ENCODE measurements at places on chromosomes 5 and 9.

DNA sequence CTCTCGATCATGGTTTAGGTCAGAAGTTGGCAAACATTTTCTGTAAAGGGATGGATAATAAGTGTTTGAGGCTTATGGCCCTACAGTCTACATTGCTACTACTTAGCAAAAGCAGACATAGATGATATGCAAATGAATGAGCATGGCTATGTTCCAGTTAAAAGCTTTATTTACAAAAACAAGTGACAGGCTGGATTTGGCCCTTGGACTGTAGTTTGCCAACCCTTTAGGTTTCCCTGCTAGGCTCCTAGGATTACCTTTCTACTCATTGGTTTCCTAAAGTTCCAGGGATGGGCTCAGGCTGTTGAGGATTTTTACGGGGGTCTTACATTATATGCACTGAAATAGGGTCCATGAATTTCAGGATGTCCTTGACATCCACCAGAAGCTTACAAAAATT is 57.5 kb downstream of the GPR21 start:
- no peak for DNase-seq

- DNase-seq: no peak
Measured at GRCh38 chr5:58543723-58544122, 39.2 kb upstream of the RAB3C start.

- DNase-seq: no peak
Measured at GRCh38 chr9:78396087-78396486, 99.2 kb downstream of the PSAT1 start.

DNA sequence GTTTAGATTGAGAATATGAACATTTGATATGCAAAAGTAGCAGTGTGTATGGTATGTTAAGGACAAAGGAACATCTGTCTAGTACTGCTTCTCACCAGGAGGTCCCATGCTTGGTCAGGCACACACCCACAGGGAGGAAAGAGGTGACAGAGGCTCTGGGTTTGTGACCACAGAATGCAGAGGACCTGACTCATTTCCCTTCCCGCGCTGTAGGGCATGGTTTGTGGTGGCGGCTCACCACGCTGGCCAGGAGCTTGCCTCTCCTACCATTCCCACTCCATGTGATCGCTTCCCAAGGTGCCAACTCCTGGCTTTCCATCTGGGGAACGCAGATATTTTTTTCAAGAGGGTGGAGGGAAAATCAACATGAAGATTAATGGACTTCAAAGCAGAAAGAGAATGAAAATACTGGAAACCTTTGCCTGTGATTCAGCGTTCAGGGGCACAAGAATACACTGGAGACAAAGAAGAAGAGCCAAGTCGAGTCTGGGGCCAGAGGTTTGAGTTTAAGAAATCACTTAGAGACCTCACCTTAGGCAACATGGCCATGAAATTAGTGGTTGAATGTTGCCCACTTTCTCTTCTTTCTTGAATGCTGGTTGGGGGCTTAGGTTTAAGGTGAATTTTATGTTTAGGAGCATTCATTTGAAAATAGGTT is 477.8 kb downstream of the CCDC171 start:
- no peak for DNase-seq

- no peak for DNase-seq
Measured at GRCh38 chr5:15615859-15616258, 115.9 kb downstream of the FBXL7 start.

DNA sequence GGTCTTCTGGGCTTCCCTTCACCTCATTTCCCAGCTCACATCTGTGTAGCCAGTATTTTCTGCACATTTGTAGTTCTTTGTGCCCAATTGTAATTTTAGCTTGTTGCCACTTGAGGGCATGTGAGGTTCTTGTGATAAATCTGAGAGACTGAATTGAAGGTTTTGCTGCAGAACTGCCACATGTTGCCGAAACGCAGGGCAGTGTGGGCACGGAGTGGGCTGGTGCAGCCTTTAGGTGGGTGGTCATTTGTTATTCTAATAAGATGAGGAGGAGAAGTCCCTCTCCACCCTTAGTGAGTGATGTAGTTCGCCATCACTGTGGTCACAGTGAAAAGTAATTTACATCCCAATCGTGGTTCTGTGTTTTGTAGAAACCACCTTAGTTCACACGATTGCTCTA is 21.2 kb downstream of the OTULIN start:
- DNase-seq: no peak

DNA sequence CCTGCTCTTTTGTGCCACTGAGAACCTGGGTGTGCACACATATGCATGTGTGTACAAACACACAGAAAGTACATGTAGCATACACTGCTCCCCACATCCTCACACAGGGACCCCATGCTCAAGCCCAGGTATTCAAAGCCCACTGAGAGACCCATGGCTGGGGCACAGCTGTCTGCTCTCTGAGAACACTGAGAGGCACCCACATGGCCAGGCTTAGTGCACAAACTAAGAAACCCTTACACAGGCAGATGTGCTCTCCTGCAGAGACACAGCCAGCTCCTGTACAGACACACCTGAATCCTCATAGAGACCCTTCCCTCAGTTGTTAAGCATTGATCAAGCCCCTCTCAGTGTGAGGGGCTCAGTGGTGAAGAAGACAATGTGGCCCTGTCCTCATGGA is 92.5 kb downstream of the CACNA1B start:
- DNase-seq: no peak

GRCh38 chr9:136844761-136845464 is 2.6 kb downstream of the AJM1 start:
- DNase-seq: peak; percentile 61

GRCh38 chr5:65750938-65751337 is 28.9 kb downstream of the NLN start:
- DNase-seq: no peak

GRCh38 chr5:171562822-171563221 is 143.4 kb downstream of the FGF18 start:
- no peak for DNase-seq

GRCh38 chr9:23686257-23686656 is 139.8 kb downstream of the ELAVL2 start:
- no peak for DNase-seq

DNA sequence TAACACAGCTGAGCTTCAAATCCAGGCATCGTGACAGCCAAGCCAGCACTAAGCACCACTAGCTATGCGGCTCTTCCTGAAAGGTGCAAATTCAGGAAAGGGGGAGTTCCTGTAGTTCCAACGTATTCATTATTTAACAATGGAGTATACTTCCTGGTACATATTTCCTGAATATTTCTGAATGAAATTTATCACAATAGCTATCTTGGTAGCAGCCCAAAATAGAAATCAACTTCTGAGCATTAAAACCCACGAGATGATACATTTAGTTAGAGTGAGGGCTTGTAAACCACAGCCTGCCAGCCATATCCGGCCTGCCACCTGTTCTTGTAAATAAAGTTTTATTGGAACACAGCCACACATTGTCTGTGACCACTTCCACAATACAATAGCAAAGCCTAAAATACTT is 109.7 kb upstream of the RETREG1 start:
- DNase-seq: no peak

DNA sequence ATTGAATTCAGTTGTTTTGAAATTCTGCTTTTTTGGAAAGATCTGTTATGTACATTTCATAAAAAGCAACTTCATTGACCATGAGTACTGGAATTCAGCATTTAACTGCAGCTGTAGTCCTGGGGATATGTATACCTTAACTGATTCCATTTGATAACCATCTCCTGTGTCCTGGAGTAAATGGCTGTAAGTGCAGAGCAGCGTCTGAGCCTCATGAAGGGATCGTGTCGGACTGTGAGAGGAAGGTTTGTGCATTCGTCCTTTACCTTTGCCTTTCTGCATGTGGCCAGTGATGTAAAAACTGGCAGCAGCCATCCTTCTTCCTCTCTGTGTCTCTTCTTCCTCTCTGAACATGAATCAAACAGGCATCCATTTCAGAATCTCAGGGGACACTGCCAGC is 287.2 kb downstream of the FANCC start:
- DNase-seq: no peak

- DNase-seq: no peak
Measured at GRCh38 chr5:68215898-68216244, 315 bp downstream of the PIK3R1 start.

DNA sequence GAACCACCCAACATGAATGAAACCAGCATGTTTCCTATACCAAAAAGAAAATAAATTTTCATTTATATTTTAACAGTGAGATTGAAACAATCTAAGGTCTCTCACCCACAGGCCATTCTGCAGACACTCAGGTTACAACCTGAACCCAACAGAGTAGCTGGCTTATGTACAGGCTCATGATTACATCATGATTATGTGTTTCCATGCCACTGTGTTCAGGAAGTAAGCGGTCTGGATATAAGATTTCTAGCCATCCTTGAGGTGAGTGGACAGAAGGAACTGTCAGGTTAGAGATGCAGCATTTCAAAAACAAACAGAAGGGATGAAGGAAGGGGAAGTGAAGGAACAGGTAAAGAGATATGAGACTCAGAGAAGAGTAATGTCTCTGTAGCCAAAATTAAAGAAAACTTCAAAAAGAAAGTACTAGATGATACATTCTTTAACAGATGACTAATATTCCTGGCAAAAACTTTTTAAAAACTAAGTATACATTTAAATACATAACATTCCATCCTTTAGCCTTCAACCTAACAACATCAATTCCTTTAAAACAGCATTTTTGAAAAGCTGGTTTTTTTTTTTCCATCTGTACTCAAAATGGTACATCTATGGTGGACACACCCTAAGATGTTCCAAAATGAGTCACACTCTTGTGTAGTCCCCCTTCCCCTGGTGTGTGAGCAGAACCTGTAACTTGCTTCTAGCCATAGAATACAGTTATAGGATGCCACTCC is 119.8 kb downstream of the LPAR1 start:
- DNase-seq: no peak

- DNase-seq: no peak
Measured at GRCh38 chr5:78046006-78046405, 248.5 kb downstream of the AP3B1 start.

- no peak for DNase-seq
Measured at GRCh38 chr5:132055808-132056609, 4.4 kb upstream of the IL3 start.

- no peak for DNase-seq
Measured at GRCh38 chr9:81445331-81445921, 243.9 kb downstream of the TLE1 start.

DNA sequence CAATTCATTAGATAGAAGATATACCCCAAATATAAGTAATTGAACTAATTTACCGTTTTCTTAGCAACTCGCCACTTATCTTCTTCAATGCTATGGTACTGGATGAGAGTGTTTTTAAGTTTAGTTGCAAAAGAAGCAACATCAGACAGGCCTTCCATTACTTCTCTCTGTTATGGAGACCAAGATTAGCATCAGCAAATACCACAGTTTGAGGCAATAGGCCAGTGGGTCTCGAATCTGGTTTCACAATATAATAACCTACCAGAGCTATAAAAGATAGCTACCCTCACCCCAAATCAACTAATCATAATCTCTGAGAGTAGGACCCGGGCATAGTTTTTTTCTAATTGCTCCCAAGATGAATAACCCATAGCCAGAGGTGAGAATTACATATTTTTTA is 5.1 kb downstream of the STARD4 start:
- no peak for DNase-seq

- no peak for DNase-seq
Measured at GRCh38 chr5:106827061-106827460, 843.7 kb downstream of the EFNA5 start.

GRCh38 chr5:133285583-133286021 is 233.8 kb downstream of the HSPA4 start:
- peak; percentile 19 for DNase-seq

DNA sequence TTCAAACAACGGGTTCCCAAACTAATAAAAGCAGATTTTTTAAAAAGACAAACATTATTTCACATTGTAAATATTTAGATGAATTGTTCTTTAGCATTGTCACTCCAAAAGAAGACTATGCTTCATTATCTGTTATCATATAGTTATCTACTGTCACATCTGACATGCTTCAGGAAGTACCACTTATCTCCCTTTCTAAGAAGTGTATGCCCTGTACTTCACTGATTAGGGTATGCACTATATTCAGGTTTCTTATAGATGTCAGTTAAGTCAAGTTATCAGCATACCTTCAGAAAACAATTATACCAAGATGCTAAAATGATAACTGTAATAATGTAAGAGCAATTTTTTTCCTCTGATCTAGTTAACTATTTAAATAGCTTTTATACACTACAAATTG is 40.4 kb downstream of the LMBRD2 start:
- DNase-seq: no peak

DNA sequence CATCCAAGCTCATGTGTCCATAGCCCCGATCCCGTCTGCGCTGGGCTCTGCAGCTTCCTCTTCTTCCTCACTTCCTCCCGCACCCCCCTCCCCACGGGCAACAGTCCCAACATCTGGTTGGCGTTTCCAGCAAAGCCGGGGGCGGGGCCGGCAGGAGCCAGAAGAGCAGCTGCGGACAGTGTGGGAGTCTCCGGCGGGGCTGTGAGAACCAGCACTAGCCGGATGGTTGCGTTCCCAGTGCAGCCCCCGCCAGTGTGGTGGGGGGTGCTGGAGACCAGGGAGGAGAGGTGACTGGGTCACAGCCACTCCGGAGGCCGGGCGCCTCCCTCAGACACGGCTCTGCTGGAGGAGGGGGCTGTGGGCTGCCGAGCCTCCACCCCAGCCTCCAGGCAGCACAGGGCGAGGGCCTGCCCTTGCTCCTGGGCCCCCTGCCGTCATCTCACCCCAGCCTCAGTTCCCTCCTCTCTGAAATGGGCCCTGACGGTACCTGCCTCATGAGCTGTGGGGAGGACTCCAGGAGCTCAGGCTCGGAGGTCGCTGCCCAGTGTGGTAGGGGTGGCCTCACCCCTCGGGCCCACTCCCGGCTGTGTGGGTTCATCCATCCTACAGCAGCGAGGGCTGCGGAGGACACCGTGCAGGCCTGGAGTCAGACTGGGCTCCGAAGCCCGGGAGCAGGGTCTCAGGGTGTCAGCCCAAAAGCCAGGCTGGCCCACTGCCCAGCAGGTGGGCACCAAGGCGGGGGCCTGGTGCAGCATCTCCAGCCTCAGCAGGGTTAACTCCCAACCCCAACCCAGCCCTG is 41.5 kb upstream of the NOTCH1 start:
- DNase-seq: peak; percentile 94

DNA sequence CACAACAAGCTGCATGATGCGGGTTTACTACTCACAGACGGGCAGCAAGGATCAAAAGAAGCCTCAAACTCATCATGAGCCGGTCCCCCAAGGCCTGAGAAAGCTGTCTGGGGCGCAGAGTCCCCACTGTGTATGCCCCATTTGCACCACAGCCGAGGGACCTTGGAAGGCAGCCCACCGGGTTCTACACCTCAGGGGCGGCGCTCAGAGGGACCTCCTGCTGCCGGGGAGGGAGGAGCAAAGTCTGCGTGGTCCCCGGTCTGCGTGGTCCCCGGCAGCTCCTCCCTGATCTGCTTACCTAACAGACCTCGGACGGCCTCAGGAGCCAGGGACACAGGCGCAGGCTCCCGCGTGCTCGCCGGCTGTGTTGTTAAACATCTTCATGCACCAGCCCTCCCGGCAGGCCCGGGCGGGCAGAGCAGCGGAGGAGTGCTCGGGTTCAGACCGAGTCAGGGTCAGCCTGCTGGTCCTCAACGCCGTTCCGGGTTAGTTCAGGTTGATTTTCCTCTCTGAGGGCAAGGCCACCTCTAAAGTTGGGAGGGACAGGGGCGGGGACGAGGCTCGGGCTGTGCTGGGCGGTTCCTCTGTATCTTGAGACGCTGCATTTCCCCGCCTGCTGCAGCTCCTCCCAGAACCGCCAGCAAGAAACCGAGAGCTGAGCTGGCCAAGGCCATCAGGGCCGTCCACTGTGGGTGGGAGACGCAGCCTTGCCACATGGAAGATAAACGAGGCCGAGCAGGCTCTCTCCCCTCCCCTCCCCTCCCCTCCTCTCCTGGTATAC is 74.6 kb downstream of the MRPL36 start:
- no peak for DNase-seq

Data from right cardiac atrium (tissue), 5 donors.